GM12878 (cell line): ENCODE measurements at places on chromosomes 1 and 21. TPM values are rescaled to one million over a fixed set of nuclear protein-coding genes. Genes with fewer than 3 reads are reported as not detected.
A peak's percentile ranks its signal among the peaks of the same experiment; 100 is the strongest.

Gene GJA4
- total RNA-seq, result 0.13 and 0.18 TPM in 2 replicates

Gene HAO2
- not detected in 2 replicates for total RNA-seq

Gene CELA2B
- 0.27 TPM in 1 of 2 replicates, not detected in the other for total RNA-seq

Gene SPATA6
- total RNA-seq, result 0.13 TPM in 1 of 2 replicates, not detected in the other

DNA sequence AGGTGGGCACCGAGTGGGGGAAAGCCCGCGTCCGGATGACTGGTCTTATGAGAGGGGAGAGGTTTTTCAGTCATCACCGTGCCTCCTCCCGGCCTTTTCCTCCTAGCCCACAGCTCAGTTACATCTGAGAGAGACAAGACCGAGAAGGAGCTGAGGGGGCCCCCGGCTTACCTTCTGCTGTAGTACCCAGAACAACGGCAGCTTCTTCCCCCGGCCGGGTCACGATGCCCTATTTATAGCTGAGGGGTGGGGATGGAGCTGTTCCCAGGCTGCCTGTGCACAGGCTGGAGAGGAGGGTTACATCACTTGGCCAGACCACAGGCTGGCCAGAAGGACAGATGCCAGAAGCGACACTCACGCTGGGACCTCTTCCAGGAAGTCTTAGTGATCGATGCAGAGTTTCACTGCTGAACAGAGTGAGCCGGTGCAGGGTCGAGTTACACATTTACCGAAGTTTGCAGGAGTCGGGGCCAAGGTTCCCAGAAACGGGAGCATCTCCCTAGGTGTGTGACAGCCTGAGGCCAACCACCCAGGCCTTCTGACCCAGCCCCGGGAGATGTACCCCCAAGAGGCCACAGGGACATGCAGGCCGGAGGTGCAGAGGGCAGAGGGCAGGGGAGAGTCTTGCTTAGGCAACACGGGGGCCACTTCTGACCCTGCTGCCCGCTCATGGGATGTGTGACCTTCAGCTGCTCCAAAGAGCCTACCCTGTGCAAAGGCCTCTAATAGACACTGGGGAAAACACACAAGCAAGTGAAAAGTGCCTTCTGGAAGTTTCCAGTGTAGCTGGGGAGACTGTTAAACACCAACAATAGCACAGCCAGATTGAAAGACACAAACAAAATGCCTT lies at the start of gene AGT:
AGT (minus strand) TSS at position 208 of the 850 bp plus-strand sequence. CDS start 3,299 bp downstream, outside the sequence.
- no peak for DNase-seq
- no peaks in the 10 kb centered on the region for H3K36me3 ChIP-seq
- no peak within 1 kb of the TSS for H3K4me3 ChIP-seq
- H3K27ac ChIP-seq, result no peak within 1 kb of the TSS
- H3K4me1 ChIP-seq, result no peaks in the 10 kb centered on the region

DNA sequence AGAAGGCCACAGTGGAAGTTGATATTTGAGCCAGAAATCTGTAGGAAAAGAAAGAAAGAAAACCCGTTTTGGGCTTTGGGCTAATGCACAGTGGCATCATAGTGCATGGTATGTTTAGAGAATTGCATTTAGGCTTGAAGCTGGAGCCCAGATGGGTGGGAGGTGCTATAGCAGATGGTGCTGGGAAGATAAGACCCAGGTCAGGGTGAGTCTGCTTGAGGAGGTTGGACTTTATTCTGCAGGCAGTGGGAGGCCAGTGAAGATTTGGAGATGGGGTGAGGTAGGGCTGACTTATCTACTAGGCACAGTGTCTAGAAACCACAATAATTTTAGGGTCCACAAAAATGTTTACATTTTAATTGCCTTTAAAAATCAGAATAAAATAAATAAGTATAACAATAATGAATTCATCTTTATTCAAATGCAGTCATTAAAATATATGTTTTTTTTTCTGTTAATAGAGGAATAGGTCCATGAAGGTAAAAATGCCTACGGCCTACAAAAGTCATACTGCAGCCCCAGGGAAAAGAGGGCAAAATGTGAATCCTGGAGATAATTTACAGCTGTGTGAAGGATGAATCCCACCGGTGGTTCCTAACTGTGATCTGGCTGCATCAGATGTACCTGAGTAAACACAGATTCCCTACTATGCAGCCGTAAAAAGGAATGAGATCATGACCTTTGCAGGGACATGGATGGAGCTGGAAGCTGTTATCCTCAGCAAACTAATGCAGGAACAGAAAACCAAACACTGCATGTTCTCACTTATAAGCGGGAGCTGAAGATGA lies 8.7 kb downstream of the DNAJC6 start:
- H3K27ac ChIP-seq, result no peak overlapping the region
- DNase-seq, result no peak
- H3K36me3 ChIP-seq, result no peaks in the 10 kb centered on the region
- H3K27me3 ChIP-seq, result no peaks in the 10 kb centered on the region

GRCh38 chr21:23725576-23725975 lies 1881.7 kb downstream of the MRPL39 start:
- no peak overlapping the region for H3K4me3 ChIP-seq
- H3K27me3 ChIP-seq, result no peaks in the 10 kb centered on the region
- no peak for DNase-seq
- H3K4me1 ChIP-seq, result no peaks in the 10 kb centered on the region

GRCh38 chr1:84834419-84835064 lies 58.5 kb downstream of the LPAR3 start:
- H3K27me3 ChIP-seq, result no peaks in the 10 kb centered on the region
- no peak for DNase-seq
- H3K36me3 ChIP-seq, result no peaks in the 10 kb centered on the region
- H3K4me3 ChIP-seq, result no peak overlapping the region

DNA sequence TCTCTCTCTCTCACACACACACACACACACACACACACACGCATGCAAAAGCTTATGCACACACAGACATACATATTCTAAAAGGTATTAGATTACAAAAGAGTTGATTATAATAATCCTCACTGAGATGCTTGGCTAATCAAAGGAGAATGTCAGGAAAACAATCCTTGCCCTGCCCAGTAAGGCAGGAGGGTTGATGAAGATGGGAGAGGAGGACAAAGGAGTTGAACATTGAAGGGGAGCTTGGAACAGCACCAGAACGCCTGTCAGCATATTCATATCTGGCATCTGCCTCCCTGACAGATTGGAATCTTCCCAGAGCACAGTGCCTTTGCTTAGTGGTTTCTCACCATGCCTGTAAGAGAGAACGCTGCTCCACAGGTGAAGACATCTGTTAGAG lies 68.6 kb upstream of the PALMD start:
- no peak for DNase-seq
- H3K27ac ChIP-seq, result no peak overlapping the region
- no peaks in the 10 kb centered on the region for H3K36me3 ChIP-seq
- no peak overlapping the region for H3K4me3 ChIP-seq

DNA sequence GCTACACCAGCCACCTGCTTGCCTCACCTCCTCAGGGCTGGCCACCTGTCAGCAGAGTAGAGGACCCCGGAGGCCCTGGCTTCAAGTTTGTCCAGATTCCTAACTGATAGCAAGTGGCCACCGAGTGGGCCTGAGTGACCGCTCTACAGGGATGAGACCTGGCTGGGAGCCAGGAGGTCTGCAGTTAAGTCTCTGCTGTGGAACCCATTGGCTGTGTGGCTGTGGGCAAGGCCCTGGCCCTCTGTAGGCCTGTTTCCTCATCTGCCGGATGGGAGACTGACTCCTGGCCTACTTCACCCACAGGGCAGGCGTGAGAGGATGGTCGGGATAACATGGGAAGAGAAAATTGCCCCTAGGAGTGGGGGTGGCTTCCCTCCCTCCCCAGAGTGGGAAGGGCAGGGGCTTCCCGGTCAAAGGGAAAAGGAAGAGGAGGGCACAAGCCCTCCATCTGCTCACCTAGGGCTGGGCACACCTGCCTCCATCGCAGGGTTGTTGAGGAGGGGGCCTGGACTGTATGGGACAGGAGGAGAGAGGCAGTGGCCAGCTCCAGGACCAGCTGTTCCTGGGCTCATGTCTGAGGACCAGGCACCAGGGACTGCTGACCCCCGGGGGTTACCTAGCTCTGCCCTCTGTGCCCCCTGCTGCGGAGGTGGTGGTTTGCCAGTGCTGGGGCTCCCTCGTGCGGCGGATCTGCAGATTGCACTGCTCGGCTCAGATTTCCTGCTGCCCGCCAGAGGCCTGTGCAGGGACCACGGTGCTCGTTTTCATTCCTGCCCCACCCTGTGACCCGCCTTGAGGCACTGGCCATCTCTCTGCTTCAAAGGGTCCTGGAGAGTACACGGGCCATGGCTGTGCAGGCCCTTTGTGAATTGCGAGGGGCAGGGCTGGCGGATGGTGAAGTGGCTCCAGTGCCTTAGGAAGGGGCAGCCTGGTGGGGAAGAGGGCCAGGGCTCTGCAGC lies 9.1 kb upstream of the MTFR1L start:
- no peak overlapping the region for H3K27ac ChIP-seq
- H3K4me1 ChIP-seq, result peaks cover 7% of the 10 kb centered on the region
- H3K27me3 ChIP-seq, result no peaks in the 10 kb centered on the region
- no peak for DNase-seq

GRCh38 chr1:171055966-171056643 lies 34.6 kb upstream of the FMO3 start:
- H3K4me1 ChIP-seq, result no peaks in the 10 kb centered on the region
- no peaks in the 10 kb centered on the region for H3K27me3 ChIP-seq
- no peak overlapping the region for H3K4me3 ChIP-seq
- H3K27ac ChIP-seq, result no peak overlapping the region
- DNase-seq, result no peak

DNA sequence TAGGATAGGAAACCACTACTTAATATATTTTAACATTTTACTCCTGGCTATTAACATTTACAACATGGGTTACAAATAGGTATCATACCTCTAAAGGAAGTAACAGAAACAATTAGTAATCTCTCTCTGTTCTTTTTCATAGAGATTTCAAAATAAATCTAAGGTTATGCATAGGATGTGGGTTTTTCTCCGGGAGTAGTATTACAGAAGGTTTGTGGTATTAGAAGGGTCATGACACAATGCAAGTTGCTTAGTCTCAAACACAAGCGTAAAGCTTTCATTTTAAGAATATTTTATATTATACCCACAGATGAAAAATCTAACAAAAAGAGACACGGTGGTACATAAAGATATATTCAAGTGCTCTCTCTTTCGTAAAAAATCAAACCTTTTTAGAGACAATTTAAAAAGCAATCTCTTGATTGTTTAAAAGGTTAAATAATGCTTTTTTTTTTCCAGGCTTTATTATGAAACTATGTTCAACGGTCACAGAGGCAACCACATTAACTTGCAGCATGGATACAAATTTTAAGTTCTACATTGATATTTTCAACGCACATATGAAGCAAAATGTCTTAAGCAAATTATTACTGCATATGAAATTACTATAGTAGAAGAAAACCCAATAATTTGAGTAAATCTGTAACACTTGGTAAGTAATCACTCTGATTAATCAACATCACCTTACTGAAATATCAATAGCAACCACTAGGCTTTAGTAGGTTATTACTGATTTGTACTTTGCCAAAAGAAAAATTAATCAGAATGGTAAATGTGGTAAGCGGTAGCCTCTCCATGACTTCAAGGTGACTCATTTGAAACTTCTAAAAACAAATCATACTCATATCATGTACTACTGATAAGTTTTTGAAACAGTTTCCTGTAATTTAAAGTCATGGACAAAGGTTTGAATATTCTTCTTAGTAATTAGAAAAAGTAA lies 97.4 kb upstream of the GFI1 start:
- H3K27me3 ChIP-seq, result no peaks in the 10 kb centered on the region
- H3K27ac ChIP-seq, result peak overlapping the region; percentile 73
- peaks cover 8% of the 10 kb centered on the region for H3K4me1 ChIP-seq
- H3K36me3 ChIP-seq, result no peaks in the 10 kb centered on the region
